Posterior vena cava (tissue), 2 donors: ENCODE measurements at places on chromosomes 5 and 9. TPM values are rescaled to one million over a fixed set of nuclear protein-coding genes. Genes with fewer than 3 reads are reported as not detected.

Gene NKD2
- 2.7 TPM for total RNA-seq

Gene PTPRD
- 21.4 TPM for total RNA-seq

Gene NIPAL4
- 0.52 TPM for total RNA-seq

Gene AGXT2
- not detected for total RNA-seq

DNA sequence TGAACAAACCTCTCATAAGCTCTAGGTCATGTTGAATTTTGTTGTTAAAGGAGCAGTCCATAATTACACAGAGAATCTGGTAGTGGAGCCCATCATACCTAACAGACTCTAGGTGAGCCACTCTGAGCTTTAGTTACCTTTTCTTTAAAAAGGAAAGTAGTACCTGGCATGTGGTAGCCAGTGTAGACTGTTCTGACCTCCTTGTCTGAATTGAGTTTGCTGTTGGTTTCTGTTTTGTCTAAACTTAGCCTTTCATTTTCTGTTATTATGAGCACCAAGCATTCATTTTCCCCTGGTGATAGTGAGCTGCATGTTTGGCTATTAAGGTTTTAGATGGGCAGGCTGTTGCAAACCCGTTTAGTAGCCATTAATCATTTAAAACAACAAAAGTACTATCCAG lies 112.2 kb downstream of the MAST4 start:
- DNase-seq = no peak

DNA sequence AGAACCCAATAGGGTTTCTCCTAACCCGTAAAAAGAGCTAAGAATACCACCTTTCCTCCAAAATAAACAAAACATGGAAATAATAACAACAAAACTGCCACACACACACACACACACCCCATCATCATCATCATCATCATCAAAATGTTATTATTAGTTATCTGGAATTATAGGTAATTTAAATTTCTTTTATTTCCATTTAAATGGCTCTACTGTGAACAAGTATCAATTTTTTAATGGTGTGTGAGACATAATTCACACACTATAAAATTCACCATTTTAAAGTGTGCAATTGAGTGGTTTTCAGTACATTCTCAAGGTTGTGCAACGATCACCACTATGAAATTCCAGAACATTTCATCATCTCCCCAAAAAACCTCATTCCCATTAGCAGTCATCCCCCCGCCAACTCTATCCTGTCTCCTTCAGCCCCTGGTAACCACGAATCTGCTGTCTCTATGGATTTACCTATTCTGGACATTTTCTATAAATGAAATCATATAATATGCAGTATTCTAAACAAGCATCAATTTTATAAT lies 172.7 kb downstream of the ROR2 start:
- no peak for DNase-seq

DNA sequence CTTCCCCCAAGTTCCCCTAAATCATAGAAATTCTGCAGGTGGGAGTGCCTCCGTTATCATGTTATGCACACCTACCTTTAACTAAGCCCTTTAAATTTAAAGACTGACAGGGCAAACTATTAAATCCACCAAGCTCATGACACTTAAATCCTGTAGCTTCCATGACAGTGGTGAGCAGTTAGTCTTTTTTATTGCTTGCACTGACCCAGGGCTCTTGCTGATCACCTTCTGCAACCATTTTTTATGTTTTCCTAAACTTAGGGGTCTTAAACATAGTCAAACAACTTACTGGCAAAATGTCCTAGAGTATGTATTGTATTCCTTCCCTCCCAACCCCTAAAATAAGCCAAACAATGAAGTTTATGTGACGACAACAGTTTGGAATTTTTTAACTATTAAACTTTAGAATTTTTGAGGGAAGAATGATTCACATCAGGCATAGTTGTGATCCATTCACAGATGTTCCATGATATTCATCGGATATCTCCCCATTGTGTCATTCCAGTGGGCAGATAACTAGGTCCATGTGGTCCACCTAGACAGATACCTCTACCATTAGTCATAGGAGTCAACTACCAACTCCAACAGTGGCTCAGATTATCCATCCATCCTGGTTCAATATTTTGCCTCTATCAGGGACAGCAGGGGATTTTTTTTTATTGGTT lies 283.1 kb downstream of the ADAMTS6 start:
- no peak for DNase-seq

- DNase-seq = no peak
Measured at GRCh38 chr9:81890104-81890503, 38.1 kb upstream of the SPATA31D4 start.

DNA sequence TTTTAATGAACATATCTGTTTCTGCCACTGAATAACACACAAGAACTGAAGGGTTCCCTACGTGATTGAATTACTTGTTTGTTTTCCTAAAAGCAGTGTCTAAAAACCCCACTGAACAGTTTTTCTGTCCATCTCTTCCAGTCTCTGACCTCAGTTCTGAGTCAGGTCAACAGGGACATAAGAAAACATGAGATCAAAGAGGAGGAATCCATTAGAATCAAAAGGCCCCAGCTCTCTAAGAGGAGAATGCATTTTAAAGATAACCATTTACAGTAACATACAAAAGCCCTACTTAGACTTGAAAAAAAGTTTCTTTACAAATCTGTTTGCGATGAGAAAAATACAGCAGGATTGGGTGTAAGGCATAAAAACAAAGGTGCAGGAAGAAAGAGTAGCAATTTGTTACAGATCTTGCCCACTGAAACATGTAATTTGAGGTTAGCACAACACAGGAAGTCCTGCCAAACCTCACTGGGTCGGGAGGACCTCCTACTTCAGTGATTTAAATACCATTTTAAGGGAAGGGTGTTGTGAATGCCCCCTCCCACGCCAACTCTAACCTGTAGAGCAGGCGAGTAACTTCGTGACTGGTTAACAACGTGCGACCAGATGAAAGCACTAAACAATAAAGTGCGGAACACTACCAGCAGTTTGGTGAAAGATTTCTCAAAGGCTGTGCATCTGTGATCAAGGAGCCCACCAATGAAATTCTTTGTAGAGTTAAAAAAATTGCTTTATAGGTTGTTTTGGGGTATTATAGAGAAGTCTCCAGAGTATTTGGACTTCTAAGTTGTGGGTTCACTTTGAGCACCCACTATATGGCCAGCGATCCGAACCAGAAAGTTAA lies 1.3 kb downstream of the QSOX2 start:
- no peak for DNase-seq

DNA sequence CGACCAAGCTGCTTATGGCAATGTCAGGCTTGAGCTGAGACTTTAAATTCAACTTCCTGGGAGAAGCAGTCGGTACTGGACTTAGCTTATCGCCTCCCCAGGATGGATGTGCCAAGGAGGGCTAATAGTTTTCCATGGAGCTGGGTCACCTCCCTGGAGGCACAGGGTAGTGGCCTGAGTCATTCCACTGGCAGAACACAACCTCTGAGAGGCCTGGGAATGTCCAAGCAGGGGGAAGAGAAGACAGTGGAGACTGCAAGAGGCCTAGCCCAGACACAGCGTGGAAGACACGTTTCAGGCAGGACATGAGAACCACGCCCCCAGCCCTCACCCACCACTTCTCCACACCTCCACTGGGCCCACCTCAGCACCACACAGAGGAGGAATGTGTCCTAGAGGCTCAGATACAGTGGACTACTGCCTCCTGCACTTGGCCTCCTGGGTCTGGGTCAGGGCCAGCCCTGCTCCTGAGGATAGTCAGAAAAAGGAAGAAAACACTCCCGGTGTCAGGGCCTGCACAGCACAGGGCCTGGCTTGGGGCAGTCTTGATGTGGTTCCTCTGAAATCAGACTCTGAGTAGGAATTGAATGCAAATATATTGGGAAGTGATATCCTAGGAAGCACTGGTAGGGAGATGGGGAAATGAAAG lies 171.8 kb downstream of the FSTL4 start:
- no peak for DNase-seq

DNA sequence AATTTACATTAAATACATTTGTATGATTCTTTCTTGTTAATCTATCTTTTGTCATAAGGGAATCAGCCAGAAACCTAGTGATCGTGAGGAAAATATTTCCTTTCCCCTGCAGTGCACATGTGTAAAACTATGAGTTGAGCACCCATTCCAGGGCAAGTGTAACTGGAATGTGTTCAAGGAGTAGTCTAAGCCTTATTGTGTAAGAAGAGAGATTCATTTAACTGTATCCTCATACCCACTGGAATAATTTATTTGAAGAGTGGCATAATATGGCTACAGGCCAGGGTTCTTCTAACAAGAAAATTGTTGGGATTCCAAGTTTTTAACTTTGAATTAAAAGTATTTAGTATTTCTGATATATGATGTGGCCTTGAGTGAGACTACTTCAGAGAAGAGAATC lies 1692.7 kb downstream of the EFNA5 start:
- DNase-seq = no peak
